ENCODE measurements at places on chromosomes 3 and 15.

DNA sequence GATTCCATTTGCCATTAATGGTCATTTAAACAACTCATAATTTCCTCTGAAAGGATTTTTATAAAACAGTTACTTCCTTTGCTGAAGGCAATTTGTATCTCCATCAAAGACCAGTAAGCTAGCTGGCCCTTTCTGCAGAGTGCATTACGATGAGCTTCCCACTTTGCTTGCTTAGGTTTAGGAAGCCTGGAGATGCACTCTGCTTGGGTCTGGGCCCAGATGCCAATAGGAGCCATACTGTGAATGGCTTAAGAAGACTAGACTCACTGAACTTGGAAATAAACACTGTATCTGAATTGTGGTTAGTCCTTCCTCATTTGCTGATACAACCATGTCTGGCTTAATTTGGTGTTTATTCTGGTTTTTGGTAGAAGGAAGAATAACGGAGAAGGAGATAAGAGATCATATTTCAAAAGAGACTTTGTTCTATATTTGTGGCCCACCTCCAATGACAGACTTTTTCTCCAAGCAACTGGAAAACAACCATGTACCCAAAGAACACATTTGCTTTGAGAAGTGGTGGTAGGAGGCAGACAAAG lies 38.1 kb downstream of the OXNAD1 start:
- DNase-seq = no peak

GRCh38 chr3:45911511-45912226 lies 25.3 kb downstream of the CCR9 start:
- no peak for DNase-seq

GRCh38 chr15:98776607-98777281 lies 128.4 kb downstream of the IGF1R start:
- no peak for DNase-seq

- DNase-seq = no peak
Measured at GRCh38 chr3:149332771-149333170, 665 bp downstream of the TM4SF18 start.

DNA sequence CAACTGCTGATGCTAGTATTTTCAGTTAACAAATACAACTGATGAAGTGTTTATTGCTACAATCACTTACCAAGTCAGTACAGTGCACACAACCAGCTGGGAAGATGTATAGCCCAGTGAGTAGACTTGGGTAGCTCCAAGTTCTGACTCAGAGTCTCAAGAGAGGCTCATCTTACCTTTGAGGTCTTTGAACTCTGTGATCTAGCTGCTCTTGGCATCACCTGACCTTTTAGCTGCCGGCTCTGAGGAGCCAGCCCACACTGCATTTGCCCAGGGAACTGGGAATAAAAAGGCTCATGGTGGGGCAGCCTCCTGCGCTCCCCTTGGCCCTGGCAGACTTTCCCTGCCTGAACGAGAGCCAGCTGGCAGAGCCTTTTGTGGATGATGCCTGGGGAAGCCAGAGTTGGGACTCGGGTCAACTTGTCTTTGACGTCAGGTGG lies 82.6 kb downstream of the CEMIP start:
- DNase-seq = no peak

DNA sequence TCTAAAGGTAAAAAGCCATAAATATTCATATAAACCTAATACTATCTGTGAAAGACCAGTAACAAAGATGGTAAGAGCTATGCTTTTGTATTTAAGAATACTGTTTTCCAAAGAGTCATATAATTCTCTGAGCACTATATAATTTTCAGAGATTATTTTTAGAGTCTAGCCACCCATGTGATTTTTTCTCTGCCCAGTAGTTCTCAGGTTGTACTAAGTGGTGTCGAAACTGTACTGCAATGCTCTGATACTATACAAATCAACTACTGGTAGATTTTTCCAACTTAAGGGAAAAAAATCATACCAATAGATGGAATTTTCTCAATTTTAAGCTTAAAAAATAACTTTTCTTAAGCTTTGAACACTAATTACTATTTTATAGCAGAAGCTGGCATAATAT lies 104.8 kb downstream of the MYO5A start:
- DNase-seq = no peak

DNA sequence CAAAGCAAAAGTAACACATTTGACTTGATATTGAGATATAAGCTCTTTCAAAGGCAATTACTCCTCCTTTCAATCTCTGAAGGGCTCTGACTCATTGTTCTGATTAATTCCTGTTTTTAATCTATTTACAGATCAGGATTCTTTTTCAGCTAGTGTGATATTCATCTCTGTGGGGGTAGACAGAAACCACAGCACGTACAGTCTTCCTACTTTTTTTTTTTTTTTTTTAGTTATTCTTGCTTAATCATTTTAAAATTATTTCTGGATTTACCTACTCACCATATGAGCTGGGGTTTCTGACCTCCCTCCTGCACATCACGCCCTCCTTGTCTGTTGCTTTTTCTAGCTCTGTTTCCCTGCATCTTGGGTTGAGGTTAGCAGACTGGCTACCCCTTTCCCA lies 1.4 kb downstream of the CNTN3 start:
- DNase-seq = no peak

DNA sequence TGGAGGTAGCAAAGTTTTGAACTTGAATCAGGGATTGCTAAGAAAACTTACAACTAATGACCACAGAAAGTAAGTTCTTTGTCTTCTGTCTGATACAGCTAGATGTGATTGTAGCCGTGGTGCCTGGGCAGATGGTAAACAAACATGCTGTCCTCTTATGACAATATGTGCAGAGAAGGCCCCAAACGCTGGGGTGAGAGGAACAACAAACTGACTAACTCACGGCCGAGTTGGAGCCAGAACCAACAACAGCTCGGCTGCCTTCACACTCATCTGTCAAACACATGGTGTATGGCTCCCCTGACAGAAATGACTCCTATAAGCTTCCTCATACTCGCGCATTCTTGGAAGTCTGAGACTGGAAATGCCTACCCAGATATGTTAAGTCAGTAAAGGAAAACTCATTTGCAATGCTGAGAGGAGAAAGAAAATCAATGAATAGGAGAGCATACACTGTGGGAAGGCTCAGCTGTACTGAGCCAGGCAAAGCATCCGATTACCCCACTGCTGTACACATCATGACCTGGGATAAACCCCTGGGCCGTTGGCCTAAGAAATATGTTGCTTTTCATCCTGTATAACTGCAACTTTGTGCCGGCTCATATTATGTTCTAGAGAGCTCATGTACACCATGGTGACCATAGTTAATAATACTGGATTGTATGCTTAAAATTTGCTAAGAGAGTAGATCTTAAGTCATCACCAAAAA lies 5.7 kb downstream of the THBS1 start:
- no peak for DNase-seq

GRCh38 chr15:64341961-64342360 lies 14.0 kb downstream of the CSNK1G1 start:
- DNase-seq = no peak

DNA sequence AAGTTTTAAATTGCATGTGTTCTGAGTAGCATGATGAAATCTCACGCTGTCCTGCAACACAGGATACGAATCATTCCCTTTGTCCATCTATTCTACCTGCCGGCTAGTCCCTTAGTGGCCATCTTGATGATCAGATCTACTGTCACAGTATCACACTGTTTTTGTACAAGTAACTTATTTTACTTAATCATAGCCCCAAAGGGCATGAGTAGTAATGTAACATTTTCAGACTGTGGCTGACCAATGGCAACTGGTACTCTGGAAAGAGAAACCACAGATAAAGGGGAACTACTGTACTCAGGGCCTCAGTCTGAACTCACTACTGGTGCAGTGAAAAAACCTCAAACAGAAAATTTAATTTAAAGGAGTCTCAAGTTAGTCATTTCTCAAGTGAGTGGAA lies 127.3 kb upstream of the MRPL3 start:
- no peak for DNase-seq

DNA sequence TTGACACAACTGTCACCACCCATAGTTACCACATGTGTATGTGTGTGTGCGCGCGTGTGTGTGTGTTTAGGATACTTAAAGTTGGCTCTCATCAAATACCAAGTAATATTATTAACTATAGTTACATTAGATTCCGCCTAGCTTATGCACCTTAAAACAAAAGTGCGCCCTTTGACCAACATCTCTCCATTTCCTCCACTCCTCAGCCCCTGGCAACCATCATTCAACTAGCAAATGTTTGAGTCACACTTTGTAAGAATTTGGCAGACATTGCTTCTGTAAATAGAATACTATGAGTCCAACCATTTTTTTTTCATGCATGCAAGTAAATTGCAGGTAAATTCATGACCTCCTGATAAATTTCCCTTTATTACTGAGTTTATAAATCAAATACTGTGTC lies 169.3 kb downstream of the GBE1 start:
- no peak for DNase-seq

- DNase-seq = no peak
Measured at GRCh38 chr3:100776746-100777145, 67.5 kb downstream of the TFG start.

DNA sequence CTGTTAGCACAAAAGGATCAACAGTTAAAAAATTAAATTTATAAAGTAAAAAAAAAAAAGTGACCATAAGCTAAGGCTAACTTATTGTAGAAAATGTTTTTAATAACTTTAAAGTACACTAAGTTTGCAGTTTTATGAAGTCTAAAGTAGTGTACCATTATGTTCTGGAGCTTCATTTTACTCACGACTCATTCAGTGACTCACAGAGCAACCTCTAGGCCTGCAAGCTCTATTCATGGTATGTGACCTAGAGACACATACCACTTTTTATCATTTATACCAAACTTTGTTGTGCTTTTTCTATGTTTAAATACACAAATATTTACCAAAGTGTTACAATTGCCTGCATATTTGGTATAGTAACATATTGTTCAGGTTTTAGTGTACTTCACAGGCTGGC lies 1552.3 kb downstream of the OTOL1 start:
- no peak for DNase-seq

DNA sequence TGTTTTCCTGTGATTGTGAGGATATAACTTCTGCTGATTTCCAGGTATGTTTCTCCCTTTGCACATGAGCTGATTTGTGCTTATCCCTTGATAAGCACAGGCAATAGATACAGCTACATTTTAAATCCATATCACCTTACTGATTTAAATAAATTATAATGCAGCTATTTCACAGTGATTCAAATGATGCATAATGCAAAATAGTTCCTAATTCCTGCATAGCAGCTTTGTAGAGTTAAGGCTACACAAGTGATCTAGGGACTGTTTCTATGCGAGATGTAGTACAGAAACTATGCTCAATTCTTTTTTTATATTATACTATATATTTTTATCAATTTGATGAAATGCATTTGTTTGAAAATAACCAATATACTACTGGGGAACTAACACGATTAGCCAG lies 334.2 kb downstream of the LRTM1 start:
- no peak for DNase-seq

DNA sequence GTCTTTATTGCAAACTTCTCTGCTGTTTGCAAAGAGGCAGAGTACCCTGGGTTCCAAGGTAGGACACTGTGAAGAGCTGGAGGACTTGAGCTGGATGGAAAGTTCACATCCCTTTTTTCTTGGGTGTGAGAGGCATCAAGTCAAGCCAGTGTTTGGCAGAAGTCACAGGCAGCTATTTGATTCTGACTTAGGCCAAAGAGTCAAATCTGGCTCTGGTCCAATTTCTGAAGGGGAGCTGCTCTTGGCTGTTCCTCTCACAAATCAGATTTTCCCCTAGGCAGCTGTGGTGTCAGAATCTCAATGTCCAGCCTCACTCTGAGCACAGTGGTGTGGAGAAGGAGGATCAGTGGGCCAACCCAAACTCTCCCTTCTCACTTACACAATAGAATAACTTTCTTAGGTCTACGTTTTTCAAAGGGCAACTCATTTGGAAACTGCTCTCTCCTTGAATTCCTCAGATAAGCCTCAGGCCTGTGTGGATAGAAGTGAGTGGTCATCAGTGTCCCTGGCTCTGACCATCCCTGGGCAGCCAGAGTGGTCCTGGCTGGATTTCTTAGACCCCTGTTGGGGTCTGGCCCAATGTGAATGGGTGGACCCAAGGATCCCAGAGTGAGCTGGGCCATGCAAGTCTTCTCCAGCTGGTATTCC lies 18.2 kb upstream of the AMOTL2 start:
- DNase-seq = no peak

DNA sequence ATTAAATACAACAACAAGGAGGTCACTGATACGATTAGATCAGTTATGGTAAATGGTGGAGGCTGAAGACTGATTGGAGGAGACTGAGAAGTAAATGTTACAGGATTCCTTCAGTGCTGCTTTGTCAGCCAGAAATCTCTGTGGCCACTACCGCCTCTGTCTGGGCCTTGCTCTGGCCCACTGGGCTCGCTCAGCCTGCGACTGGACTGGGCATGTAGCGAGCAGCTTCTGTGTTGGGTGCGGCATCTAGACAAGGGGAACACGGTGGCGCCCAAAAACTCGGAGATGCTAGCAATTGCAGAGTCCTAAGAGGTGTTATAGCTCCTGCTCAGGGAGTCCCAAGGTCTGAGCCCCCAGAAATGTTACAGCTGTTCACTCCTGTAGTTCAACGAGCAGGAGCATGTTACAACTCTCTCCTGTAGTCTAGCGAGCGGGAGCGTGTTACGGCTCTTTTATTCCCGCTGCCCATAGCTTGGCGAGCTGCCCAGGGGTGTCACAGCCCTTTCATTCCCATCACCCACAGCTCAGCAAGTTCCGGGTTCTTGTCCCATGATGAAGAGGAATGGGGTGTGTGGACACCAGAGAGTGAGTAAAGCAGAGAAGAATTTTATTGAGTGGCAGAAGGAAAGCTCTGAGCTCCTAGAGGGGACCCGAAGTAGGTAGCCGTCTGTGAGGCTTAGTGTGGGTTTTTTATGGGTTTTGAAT lies 24.7 kb downstream of the SLC15A2 start:
- DNase-seq = no peak

GRCh38 chr15:43277901-43278300 lies 11.2 kb upstream of the TGM5 start:
- no peak for DNase-seq

- no peak for DNase-seq
Measured at GRCh38 chr3:133562376-133562775, 11.1 kb upstream of the CDV3 start.

- no peak for DNase-seq
Measured at GRCh38 chr3:194045289-194045688, 90.7 kb upstream of the HES1 start.

- no peak for DNase-seq
Measured at GRCh38 chr3:8201886-8202285, 299.7 kb upstream of the LMCD1 start.

- DNase-seq = no peak
Measured at GRCh38 chr3:141389703-141390102, 21.4 kb downstream of the ZBTB38 start.

DNA sequence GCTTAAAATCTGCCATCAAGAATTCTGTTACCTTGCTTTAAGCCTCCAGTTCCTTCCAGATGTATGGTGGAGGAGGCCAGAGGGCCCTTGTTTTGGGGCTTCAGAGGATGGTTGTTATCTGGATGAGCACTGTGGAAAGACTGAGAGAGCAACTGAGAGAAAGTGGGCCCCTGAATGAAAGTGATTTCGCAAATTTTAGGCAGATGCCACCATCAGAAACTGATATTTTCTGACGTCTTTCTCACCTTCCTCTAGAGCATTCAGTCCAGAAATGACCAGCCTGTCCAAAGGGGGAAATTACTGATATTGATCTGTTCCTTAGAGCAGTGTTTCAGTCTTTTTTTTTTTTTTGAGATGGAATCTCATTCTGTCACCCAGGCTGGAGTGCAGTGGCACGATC lies 13.4 kb downstream of the B3GNT5 start:
- no peak for DNase-seq

All from activated naive CD4-positive, alpha-beta T cell (primary cell).